ENCODE measurements at places on chromosomes 1 and 21.

DNA sequence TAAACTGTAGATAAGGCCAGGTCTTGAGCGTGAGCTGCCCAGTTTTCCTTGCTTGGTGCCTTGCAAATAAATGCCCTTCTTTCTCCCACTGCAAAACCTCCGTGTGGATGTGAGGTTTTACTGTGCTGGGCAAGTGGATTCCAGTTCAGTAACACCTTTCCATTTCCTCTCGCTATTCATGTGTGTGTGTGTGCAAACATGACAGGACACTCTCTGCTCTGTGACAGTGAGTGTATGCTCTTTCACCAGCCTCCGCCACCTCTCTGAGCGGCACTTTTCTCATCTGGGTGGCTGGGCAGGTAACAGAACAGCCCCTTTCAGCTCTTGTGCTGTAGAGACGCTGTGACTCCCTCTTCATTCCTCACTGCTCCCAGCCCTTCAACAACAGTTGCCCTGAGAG is 23.9 kb downstream of the CNIH3 start:
- no peak overlapping the region for H3K27ac ChIP-seq
- no peaks in the 10 kb centered on the region for H3K27me3 ChIP-seq
- no peak for DNase-seq
- peaks cover 92% of the 10 kb centered on the region for H3K36me3 ChIP-seq

GRCh38 chr1:198363625-198364151 is 176.8 kb downstream of the ATP6V1G3 start:
- DNase-seq: no peak
- no peak overlapping the region for H3K4me3 ChIP-seq
- no peak overlapping the region for H3K27ac ChIP-seq
- H3K27me3 ChIP-seq: no peaks in the 10 kb centered on the region

GRCh38 chr1:156420205-156421061 is 51.4 kb downstream of the RHBG start:
- peaks cover 98% of the 10 kb centered on the region for H3K27me3 ChIP-seq
- peaks cover 17% of the 10 kb centered on the region for H3K4me1 ChIP-seq
- DNase-seq: no peak

DNA sequence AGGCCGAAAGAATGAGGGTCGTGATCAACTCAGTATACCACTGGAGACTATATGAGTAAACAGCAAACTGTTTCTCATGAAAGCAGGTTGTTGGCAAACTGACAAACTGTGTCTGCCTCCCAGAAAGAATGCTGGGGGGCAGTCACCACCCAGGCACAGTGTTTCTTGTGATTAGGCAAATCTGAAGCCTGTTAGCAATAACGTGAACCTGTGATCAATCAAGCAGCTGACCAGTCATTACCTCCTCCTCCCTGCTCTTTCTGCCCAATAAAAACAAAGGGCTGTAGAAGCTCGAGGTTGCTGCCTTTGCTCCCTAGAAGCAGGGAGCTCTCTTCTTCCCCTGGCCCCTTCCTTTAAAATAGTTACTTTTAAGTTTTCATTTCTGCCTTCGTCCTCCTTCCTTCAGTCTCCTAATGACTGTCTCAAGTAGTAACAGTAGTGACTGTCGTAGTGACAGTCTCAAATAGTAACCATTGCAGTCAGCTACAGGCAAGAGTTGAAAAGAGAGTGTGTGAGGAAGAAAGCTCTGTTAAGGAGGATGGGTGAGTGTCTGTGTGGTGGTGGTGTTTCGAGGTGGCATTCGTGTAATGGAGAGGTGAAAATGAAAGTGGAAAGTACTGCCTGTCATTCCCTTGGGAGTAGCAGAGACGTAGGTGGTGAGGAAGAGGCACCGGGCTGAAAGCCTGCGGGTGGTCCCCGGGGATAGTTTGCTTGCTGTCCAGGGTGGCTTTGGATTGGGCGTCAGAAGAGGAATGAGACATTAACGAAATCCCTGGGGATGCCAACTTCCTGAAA is 14.5 kb downstream of the HHAT start:
- peaks cover 6% of the 10 kb centered on the region for H3K4me1 ChIP-seq
- no peak overlapping the region for H3K27ac ChIP-seq
- no peak for DNase-seq

GRCh38 chr1:115680730-115681111 is 39.0 kb downstream of the VANGL1 start:
- no peak overlapping the region for H3K4me3 ChIP-seq
- H3K4me1 ChIP-seq: peaks cover 24% of the 10 kb centered on the region
- DNase-seq: no peak

DNA sequence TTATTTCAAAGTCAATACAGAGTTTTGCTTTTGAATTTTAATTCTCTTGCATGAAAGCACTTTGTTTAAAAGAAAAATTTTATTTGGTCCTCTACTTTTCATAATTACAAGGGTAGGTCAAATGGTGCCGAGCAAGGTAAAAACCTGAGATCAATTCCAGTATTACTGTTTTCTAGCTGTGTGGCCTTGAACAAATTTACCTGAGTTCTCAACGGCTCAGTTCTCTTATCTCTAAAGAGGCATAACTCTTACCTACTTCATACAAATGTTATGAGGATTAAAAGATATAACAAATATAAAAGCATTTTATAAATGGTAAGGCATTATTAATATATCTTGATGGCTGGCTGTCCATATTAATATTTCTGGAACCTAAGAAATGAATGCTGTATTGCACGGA is 42.5 kb downstream of the USP24 start:
- H3K4me3 ChIP-seq: no peak overlapping the region
- no peak overlapping the region for H3K27ac ChIP-seq
- no peaks in the 10 kb centered on the region for H3K27me3 ChIP-seq
- no peak for DNase-seq

DNA sequence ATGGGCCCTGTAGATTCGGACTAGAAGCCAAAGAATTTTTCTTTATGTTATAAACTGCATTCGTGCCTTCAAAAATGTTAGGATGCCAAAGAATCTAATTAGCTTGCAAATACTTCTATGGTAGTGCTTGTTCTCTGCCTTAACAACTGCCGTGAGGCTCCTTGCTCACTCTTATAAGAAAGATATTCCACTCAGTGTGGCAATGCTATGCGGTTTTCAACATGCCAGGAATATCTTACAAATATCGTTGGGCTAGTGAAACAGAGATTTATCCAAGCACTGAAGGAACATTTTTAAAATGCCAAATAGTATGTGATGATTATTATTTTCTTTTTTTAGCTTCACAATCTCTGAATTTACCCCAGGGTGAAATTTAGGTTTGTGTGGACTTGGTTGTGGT is 198.2 kb downstream of the GREM2 start:
- no peak for DNase-seq
- H3K36me3 ChIP-seq: no peaks in the 10 kb centered on the region
- no peaks in the 10 kb centered on the region for H3K4me1 ChIP-seq
- no peak overlapping the region for H3K4me3 ChIP-seq
- peak overlapping the region; percentile 5 for H3K27ac ChIP-seq
- H3K27me3 ChIP-seq: no peaks in the 10 kb centered on the region

GRCh38 chr1:160711602-160712311 is at the start of gene CD48:
Gene CD48, minus strand, starts transcription at chr1:160711822. Its CDS starts 59 bp downstream, at chr1:160711763.
- H3K36me3 ChIP-seq: no peaks in the 10 kb centered on the region
- peaks cover 37% of the 10 kb centered on the region for H3K27me3 ChIP-seq
- no peak within 1 kb of the TSS for H3K27ac ChIP-seq
- no peak for DNase-seq
- H3K4me1 ChIP-seq: no peaks in the 10 kb centered on the region

Data from mesenchymal stem cell (in vitro differentiated cells and primary cell).